ENCODE measurements at places on chromosomes 7 and 10. TPM values are rescaled to one million over a fixed set of nuclear protein-coding genes. Genes with fewer than 3 reads are reported as not detected.

- H3K27me3 ChIP-seq = peaks cover 1% of the 10 kb centered on the region
- DNase-seq = no peak
- H3K27ac ChIP-seq = no peak overlapping the region
- no peaks in the 10 kb centered on the region for H3K4me1 ChIP-seq
- H3K36me3 ChIP-seq = no peaks in the 10 kb centered on the region
These were observed 226.0 kb downstream of the KIAA1217 start for GRCh38 chr10:24434961-24435360.

DNA sequence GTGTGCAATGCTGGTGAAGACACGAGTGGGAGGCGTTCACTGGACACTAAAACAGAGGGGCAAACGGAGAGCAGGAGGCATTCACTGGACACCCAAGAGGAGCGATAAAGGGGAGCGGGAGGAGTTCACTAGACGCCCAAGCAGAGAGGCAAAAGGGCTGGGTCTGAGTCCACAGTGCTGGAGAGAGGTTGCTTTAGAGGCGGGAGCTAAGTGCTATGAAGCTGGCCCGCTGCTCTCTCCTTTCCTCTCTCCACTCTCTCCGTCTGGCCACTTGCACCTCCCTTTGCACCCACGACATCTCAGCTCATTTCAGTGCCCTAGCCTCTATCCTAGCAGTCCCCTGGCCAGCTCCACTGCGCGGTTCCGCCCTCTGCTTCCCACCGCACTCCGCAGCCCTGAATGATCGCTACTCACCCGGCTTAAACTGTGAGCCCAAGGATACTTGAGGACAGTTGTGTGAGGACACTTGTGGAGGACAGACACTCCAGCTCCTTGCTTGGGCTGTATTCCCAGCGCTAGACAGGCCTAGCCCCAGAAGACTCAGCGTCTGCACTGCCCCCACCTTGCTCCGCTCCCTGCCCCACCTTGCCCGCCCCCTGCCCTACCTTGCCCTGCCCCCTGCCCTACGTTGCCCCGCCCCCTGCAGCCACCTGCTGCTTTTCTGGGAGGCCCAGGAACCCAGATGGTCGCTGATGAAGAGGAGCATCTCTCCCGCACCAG is 78.8 kb upstream of the CPXM2 start:
- no peak for DNase-seq
- H3K27me3 ChIP-seq = peaks cover 70% of the 10 kb centered on the region
- no peak overlapping the region for H3K27ac ChIP-seq
- peaks cover 2% of the 10 kb centered on the region for H3K4me1 ChIP-seq
- no peaks in the 10 kb centered on the region for H3K36me3 ChIP-seq

DNA sequence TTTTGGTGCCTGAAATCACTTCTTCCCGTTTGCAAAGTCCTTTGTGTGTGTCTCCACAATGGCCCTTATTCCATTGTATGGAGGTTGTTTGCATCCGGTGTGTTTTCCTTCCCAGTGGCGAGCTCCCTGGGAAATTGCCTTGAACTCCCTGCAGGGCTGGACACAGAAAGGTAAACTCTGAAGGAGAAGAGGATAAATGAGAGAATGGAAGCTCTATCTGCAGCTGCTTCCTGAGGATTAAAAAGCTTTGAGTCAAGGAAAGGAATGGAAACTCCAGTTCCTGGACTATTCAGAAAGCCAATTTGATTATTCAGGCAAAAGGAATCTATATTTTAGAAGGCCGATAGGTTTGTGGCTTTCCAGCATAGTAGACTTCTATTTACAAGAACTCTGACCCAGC is 4.4 kb upstream of the GRK5 start:
- no peak overlapping the region for H3K4me3 ChIP-seq
- peaks cover 15% of the 10 kb centered on the region for H3K4me1 ChIP-seq
- H3K27ac ChIP-seq = no peak overlapping the region
- H3K27me3 ChIP-seq = no peaks in the 10 kb centered on the region
- no peak for DNase-seq
- no peaks in the 10 kb centered on the region for H3K36me3 ChIP-seq

GRCh38 chr7:84204655-84205054 is 10.1 kb upstream of the SEMA3A start:
- DNase-seq = no peak
- H3K27ac ChIP-seq = no peak overlapping the region
- no peaks in the 10 kb centered on the region for H3K36me3 ChIP-seq
- H3K4me1 ChIP-seq = no peaks in the 10 kb centered on the region
- no peak overlapping the region for H3K4me3 ChIP-seq
- H3K27me3 ChIP-seq = no peaks in the 10 kb centered on the region

DNA sequence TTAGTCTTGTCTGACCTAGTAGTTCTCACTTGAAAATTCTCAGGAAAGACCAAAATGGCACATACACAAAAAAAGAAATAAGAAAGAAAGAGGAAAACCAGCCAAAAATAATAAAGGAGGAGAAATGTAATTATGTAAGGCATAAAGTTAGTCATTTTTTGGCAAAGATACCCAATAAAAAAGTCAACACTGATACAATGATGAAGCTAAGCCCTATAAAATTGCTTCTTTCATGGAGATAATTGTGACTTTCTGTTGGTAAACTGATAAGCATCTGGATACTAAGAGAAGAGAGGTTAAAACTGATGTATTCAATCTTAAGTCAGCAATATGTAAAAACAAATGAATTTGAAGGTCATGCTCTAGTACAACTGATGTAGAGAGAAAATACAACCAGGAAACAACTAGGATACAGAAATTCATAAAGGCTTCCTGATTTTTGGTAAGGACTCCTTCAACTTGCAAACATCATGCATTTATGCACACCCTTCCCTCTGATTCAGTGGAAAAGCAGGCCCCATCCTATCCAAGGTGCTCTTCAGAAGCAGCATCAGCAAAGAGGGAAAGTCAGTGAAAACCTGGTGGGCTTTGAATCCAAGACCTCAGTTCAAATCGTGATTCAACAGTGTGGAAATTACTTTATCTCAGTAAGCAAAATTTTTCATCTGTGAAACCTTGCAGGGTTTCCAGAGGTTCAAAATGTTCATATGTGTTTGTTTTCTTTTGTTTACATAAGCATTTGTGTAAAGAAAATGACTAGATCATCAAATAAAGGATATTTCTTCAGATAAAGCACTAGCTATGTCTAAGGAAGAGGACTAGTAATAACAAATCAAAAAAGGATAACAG is 32.6 kb downstream of the IMMP2L start:
- peaks cover 36% of the 10 kb centered on the region for H3K4me1 ChIP-seq
- H3K4me3 ChIP-seq = no peak overlapping the region
- peaks cover 20% of the 10 kb centered on the region for H3K36me3 ChIP-seq
- H3K27me3 ChIP-seq = no peaks in the 10 kb centered on the region

DNA sequence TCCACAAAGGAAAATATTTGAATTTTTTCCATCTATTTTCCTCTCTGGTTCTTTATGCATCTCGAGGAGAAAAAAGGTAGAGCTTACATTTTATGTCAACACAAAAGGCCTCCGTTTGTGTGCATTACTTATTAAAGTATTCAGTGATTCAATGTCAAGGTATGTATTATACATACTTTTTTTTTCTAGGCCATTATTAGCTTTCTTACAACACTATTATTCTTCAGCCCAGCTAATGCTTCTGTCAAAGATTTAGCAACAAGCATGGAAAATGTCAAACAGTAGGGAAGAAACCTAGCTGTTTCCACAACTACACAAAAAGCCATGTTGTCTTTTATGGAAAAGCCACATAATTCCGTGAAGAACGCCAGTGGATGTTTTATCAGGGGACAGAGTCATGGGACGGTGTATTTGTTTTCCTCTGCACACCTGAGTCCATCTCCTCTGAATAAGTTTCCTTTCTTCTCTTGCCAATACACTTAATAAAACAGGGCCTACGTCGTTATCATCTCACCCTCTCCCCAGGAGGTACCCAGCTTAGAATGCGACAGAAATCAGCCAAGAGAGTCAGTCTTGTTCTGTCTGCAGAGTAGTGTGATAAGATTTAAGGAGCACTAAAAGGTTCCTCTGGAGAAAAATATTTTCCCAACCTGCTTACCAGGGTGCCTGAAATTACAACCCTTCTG is 209.7 kb upstream of the AUTS2 start:
- no peak overlapping the region for H3K27ac ChIP-seq
- no peaks in the 10 kb centered on the region for H3K27me3 ChIP-seq
- no peaks in the 10 kb centered on the region for H3K36me3 ChIP-seq
- H3K4me3 ChIP-seq = no peak overlapping the region
- H3K4me1 ChIP-seq = no peaks in the 10 kb centered on the region

GRCh38 chr10:130041451-130042371 is 68.9 kb downstream of the C10orf143 start:
- DNase-seq = no peak
- no peak overlapping the region for H3K27ac ChIP-seq
- no peaks in the 10 kb centered on the region for H3K36me3 ChIP-seq

DNA sequence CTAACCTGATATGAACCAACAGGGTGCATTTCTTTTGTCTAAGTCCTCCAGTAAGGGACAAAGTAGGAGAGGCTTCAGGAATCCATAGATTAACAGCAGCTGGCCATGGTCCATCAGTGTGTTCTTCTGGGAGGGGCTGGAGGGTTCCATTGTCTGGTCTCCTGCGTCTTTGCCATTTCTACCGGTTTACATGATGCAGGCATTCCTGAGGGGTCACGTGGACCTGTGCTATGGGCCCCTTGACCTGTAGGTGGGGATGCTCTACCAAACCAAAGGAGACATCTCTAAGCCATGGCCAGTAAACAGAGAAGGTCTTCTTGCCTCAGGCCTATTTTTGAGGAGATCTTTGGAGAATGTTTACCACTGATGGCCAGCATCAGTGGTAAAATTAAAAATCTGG is 28.7 kb upstream of the HABP2 start:
- H3K36me3 ChIP-seq = no peaks in the 10 kb centered on the region
- no peak for DNase-seq
- no peak overlapping the region for H3K4me3 ChIP-seq
- H3K4me1 ChIP-seq = no peaks in the 10 kb centered on the region
- peaks cover 5% of the 10 kb centered on the region for H3K27me3 ChIP-seq
- no peak overlapping the region for H3K27ac ChIP-seq

GRCh38 chr10:110408203-110408871 is 89.4 kb upstream of the DUSP5 start:
- DNase-seq = no peak
- H3K4me1 ChIP-seq = peaks cover 19% of the 10 kb centered on the region
- H3K36me3 ChIP-seq = no peaks in the 10 kb centered on the region

DNA sequence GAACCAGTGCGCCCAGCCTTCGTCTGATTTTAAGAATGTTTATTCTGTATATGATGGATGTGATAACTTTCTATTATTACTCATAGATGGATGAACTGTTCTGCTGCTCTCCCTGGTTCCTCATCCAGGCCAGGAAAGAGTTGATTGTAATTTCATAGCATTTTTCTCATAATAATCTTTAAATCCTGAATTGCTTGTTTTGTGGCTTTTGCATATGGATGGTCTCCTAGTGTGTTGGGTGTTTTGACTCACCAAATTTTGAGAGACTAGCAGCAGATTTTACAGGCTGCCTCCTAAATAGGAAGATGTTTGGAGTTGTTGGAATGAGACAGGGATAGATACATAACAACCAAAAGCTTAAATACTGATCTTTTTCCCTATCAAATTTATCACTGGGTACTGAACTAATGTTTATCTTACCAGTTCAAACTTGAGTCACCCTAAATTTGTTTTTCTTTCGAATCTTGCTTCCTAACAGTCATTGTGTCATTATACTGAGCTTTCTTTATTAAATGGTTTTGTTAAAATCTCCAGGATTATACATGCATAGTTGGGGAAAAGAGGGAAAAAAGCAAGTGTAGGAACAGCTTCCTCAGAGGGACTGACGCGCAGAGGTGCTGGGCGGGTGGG is 106.0 kb upstream of the GATA3 start:
- H3K27me3 ChIP-seq = no peaks in the 10 kb centered on the region
- peaks cover 10% of the 10 kb centered on the region for H3K36me3 ChIP-seq
- no peak for DNase-seq
- peaks cover 44% of the 10 kb centered on the region for H3K4me1 ChIP-seq
- no peak overlapping the region for H3K4me3 ChIP-seq

DNA sequence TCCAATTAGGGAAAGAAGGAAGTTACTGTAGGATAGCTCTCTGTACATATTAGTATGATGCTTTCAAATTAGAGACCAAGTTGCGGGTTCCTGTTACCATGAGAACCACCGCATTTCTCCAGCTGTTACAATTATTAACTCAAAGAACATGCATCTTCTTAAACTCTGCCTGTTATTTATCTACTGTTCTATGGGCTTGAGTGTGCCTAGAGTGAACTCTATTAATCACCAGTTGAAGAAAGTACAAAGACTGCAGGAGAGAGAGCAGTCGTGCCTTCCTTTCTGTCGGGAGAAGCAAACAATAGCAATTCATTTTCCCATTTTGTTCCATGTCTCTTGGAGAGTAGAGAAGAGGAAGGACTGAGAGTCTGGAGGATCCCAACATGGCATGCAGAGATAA is 1071.2 kb downstream of the TYW1 start:
- H3K4me3 ChIP-seq = no peak overlapping the region
- no peaks in the 10 kb centered on the region for H3K4me1 ChIP-seq
- H3K36me3 ChIP-seq = no peaks in the 10 kb centered on the region
- no peak for DNase-seq
- no peaks in the 10 kb centered on the region for H3K27me3 ChIP-seq

DNA sequence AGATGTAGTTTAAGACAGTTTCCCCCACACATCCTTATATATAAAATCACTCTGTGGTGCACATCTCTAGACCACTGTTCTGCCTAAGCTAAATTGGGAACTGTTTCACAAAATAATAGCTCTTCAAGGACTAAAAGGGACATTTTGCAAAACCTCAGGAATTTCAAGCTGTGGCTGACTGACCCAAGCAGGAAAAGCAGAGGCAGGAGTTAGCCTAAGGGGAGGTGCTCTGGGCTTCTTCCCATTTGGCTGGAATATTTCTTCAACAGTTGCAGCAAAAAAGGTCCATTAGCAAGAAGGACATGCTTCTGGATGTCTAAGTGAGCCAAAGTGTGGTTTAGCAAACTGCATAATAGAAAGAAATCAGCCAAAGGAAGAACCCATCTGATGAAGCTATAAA is 551.2 kb upstream of the ANKRD30A start:
- H3K4me3 ChIP-seq = no peak overlapping the region
- H3K36me3 ChIP-seq = no peaks in the 10 kb centered on the region
- no peaks in the 10 kb centered on the region for H3K27me3 ChIP-seq

DNA sequence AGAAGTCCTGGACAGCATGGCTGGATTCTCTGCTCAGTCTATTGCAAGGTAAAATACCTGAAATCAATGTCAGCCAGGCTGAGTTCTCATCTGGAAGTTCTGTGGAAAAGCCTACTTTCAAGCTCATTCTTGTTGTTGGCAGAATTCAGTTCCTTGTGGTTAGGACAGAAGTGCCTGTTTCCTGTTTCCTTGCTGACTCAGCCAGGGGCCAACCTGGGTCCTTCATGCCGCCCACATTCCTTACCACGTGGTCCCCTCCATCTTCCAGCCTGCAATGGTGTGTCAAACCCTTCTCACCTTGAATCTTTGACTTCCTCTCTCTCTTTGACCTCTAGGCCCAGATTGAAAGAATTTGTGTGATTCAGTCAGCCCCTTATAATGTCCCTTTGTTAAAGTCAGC is 197.1 kb upstream of the STK17A start:
- no peaks in the 10 kb centered on the region for H3K36me3 ChIP-seq
- H3K4me1 ChIP-seq = peaks cover 8% of the 10 kb centered on the region
- no peak overlapping the region for H3K27ac ChIP-seq
- H3K4me3 ChIP-seq = no peak overlapping the region
- peak; percentile 63 for DNase-seq
- peaks cover 23% of the 10 kb centered on the region for H3K27me3 ChIP-seq

- no peak overlapping the region for H3K27ac ChIP-seq
- H3K4me1 ChIP-seq = no peaks in the 10 kb centered on the region
- H3K36me3 ChIP-seq = no peaks in the 10 kb centered on the region
- H3K4me3 ChIP-seq = no peak overlapping the region
- DNase-seq = no peak
- peaks cover 2% of the 10 kb centered on the region for H3K27me3 ChIP-seq
These were observed 25.5 kb downstream of the FZD1 start for GRCh38 chr7:91289633-91290254.

- peaks cover 67% of the 10 kb centered on the region for H3K4me1 ChIP-seq
- peak overlapping the region; percentile 96 for H3K27ac ChIP-seq
- no peaks in the 10 kb centered on the region for H3K27me3 ChIP-seq
- H3K4me3 ChIP-seq = peak overlapping the region; percentile 80
These were observed 106.1 kb downstream of the PRKCQ start for GRCh38 chr10:6473901-6474370.

Gene TMEM178B
- 0.34 TPM for total RNA-seq

Measured in activated CD8-positive, alpha-beta T cell treated with anti-CD3 and anti-CD28 coated beads for 36 hours (primary cell).